ENCODE measurements at places on chromosomes 7 and 10.

- DNase-seq = no peak
Observed at GRCh38 chr7:46559194-46559832, 638.2 kb upstream of the IGFBP3 start.

DNA sequence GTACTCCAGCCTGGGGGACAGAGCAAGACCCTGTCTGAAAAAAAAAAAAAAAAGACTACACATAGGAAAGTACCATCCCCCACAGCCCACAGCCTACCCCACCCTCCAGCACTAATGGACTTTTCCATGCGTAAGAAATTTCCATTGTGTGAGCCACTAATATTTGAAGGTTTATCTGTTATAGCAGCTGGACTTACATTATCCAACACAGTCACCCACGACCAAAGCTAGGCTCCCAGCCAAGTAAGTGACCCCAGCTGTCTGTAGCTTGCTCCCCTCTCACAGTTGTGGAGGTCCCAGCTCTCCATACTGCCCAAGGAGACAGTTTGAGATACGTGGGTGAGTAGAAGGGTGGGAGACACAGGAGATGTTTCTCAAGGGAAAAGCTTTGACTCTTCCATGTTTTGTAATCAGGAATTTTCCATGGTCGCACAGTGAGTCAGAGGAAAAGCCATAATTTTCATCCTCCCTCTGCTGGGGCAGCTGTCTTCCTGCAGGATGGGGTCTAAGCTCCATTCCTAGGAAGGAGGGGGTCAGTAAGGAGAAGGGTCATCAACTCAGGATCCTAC lies 57.4 kb downstream of the CAV1 start:
- DNase-seq = no peak

- DNase-seq = no peak
Observed at GRCh38 chr10:114142018-114142417, 32.0 kb downstream of the CCDC186 start.

- no peak for DNase-seq
Observed at GRCh38 chr10:24718031-24718855, 5.4 kb downstream of the ARHGAP21 start.

DNA sequence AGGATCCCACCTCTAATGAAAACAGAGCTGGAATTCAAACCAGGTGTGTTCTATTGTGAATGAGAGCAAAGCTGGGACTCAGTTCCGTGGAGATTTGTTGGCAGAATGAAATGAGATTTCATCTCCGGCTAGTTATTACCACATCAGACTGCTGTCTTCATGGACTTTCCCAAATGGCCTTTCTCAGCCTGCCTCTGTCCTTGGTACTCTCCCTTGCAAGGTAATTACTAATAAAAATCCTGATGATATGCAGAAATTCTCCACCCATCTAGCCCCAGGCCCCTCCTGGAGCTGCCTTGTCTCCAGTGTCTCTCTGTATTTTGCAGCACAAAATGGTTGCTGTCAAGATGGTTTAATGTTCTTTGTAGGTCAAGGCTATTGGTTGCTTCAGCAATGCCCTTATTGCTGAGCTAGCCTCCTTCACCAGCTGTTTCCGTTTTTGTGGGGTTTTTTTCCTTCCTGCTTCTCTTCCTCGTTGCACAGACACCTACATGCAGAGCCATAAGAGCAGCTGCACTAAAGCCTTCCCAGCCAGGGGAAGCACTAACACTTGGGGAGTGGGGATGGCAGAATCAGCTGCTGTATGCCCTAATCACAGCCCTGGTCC lies 185.0 kb upstream of the GHITM start:
- DNase-seq = no peak

DNA sequence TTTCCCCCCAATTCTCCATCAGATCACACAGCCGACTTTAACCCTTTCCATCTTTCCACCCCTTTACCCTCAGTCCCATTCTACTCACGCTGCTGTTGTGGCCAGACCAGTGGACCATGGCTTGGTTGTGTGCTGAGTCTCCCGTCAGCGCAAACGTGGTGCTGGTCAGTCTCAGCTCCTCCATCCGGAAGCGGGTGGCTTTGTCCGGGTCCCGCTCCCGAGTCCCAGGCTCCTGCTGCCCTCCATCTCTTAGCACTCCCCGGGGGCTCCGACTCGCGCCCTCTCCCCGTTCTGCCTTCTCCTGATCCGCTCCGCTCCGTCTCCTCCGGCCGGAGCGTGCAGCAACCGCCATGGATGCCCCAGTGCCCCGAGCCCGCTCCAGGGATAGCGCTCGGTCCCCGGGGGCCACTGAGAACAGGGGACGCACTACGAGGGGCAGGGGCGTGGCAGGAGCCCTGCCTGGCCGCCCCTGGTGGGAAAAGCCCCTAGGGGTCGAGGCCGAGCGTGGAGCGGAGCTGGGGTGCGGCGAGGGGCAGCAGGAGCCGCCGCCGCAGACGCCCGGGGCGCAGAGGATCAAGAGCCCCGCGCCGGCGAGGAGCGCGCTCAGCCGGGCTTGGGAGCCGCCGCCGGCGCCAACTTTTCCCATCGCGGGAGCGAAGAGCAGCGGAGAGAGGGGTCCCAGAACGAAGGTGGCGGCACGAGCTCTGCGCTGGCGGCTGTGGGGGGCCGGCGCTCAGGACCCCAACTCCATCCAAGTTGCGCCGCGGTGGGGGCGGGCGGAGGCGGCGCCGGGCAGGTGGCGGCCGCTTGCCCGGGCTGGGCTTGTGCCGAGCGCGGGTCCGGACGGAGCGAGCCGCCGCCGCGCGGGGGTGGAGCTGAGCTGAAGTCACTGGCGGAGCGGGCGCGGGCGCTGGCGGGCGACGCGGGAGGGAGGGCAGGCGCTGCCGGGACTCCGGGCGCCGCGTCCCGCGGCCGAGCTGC lies at the start of gene SORCS1:
TSS of gene SORCS1 (minus strand) at position 826 of the 981 bp plus-strand sequence.
- no peak for DNase-seq

DNA sequence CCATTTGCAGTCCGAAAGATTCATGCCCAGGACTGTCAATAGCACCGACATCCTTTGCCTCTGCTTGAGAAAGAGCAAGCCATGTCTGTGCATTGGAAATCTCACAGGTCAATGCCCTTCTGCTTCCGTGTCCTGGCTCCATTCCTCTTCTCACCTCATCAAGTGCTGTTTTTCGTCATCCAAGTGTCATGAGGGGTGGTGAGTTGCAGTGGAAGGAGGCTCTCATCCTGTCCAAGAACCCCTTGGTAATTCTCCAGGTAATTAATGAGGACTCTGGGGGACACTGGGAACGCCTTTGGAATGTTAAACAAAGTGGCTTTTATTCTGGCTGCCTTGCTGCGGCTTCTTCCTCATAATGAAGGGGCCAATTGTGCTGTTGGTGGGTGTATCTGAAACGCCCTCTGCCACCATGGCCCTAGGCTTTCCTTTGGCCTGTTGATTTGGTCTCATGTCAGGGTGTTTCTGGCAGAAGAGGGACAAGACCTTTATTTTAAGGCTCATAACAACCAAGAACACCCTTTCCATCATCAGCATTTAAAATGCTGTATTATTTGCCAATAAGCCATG lies 57.7 kb downstream of the PPP1R3C start:
- DNase-seq = no peak

DNA sequence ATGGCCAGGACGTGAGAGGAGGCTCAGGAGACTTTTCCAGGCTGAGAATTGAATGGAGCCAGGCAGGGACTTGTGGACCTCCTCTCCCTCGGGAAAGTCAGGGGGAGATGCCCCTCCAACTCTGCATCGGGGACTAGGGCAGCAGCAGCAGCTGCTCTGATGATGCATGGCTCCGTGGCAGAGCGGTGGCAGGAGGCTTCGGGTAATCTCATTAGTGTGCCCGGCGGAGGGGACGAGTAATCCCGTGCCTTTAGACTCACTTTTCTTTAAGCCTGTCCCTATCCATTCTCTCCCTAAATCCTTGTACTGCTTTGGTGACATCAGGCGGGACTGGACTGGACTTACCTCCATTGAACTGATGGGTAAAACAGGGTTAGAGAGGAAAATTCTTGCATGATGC lies 75.1 kb downstream of the ZMIZ1 start:
- DNase-seq = no peak

DNA sequence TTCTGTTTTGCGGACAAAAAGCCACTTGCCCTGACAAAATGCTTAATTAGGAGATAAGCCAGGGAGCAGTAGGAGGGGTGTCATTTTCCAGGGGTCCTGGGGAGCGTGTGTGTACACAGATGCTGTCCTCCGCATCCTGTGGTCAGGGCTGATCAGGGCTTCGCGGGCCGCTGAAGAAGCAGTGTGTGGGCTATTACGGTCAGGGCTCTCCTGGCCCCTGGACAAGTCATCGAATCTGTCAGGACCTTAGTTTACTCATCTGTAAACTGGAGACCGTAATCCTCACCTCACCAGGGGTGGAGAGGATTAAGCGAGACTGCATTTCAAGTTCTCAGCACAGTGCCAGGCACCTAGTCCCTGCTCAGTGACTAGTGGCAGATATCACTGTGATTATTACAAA lies 26.0 kb upstream of the MXI1 start:
- no peak for DNase-seq

GRCh38 chr10:88545359-88545758 lies 37.8 kb downstream of the RNLS start:
- no peak for DNase-seq

DNA sequence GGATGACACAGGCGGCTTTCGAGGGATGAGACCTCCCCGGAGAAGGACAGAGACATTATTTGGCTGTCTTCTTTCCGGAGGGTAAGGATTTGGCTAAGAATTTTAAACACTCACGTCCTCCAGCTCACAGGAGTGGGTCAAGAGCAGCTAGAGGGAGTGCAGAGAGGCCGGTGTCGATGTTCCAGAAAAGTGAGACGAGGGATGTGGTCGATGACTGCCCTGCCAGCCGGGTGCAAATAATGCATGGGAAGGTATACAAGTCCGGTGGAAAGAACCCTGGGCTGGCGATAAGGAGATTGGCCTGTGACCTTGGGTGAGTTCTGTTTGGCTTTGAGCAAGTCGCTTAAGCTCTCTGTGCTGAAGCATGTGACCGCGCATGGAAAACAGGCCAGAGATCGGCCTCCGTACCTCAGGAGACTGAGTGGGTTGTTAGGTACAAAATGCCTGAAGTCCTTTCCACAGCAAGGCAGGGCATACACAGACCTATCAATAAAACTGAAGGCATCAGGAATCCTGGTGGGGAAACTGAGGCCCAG lies 149.1 kb downstream of the UBE2H start:
- DNase-seq = no peak

GRCh38 chr7:158030071-158030470 lies 557.6 kb downstream of the PTPRN2 start:
- DNase-seq = peak; percentile 49

DNA sequence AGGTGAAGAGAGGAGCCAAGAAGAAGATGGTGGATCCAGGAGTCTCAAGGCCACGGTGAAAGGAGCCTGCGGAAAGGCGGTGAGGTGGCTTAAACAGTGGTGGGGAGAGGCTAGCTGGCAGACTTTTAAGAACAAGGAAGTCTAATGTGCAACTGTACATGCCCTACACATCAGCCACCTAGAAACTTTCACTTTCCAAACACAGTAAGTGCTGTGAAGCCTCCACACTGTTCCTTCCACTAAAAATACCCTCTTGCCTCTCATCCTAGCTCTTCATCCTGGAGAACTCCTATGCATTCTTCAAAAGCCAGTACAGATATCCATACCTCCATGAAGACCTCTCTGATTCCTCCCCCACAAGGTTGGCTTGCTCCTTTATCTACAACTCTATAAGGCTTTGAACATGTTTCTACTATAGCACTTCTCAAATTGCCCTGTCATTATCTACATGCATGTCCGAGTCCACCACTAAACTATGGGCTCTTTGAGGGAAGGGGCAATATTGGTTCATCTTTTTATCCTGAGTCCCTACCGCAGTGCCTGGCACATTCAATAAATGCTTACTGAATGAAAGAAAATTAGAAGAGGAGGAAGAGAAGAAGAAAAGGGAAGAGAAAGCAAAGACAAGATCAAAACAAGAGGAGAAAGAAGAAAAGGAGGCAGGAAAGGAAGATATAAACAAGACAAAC lies 54.2 kb downstream of the DNAJC12 start:
- DNase-seq = no peak

GRCh38 chr10:103175580-103176285 lies 17.3 kb downstream of the NT5C2 start:
- DNase-seq = no peak

DNA sequence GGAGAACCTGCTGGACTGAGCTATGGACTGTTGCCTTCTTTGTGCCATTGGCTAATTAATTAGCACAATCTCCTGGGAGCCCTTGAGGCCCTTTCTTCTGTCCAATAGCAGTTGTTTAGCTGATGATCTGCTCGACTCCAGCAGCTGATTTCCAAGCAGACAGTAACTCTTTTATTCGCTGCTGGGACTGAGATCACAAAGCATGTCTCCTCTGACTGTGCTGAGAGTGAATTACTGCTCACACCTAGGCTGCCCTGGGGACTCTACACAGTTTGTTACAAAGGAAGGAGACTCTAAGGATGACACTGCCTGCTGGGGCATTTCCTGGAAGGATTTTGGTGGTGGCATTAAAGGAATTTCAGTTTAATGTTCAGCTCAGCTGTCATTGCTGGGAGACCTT lies 31.4 kb downstream of the CASP7 start:
- no peak for DNase-seq

GRCh38 chr10:18478354-18478753 lies 173.0 kb downstream of the NSUN6 start:
- DNase-seq = no peak

- no peak for DNase-seq
Observed at GRCh38 chr10:124738441-124738840, 5.7 kb downstream of the FAM53B start.

GRCh38 chr10:21427804-21428481 lies 97.5 kb downstream of the SKIDA1 start:
- DNase-seq = no peak

DNA sequence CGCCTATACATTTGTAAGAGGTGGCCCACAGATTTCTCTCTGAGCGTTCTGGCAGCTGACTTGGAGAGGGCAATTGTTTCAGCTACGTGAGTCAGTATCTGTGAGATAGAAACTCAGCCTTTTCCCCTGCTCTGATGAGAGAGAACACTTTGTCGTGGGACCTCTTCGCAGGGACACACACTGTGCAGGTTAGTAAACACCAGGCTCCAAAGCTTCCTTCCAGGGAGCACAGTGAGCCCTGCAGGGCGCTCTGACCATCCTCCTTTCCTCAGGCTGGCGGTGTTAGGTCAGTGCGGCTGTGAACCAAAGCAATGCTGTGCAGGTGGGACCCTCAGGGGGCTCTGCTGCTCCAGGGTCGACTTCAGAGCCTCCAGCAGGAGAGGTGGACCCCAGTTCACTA lies 152.2 kb upstream of the TCF7L2 start:
- DNase-seq = no peak

DNA sequence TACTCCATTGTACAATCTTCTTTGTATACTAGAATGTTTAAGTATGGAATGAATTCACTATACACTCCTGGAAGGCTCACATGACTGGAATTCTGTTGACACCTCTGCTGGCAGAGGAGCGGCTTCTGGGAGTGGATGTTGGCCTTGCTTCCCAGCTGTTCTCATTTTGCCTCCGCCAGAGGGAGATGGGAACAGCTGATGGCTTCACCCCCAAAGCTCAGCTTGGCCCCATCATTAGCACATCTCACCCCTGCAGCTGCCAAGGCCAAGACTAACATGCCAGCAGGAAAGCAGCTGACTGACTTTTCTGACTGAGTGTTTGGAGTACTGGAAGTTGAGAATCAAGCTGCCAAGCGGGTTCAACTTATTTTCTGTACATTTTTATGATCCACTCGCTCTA lies 15.1 kb downstream of the ADAM12 start:
- DNase-seq = peak; percentile 86
